DND-41 (cell line): ENCODE measurements at places on chromosomes 16 and 17.

DNA sequence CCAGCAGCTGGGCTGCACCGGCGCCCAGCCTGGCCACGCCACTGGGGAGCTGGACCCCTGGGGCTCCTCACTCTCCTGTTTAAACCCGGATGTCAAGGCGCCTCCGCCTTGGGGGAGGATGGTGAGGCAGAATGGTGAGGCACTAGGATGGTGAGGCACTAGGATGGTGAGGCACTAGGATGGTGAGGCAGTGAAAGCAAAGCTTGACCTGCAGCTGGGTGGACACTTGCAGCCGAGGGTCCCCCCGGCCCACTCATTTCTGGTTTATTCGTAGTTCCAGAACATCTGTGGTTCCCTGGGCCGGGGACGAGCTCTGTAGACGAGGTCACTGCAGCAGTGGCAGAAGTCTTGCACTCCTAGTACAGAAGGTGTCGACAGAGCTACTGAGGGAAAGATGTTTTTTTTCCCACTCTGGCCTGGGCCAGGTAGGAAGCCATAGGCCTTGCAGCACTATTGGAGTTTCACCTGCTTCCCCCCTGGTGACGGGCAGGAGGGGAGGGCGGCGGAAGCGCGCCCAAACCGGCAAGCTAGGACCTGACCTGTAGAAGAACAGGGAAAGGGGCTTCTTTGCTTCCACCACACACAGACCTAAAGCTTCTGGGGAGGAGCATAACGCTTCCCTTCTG lies 1.1 kb upstream of the HNF1B start:
- no peak for DNase-seq

DNA sequence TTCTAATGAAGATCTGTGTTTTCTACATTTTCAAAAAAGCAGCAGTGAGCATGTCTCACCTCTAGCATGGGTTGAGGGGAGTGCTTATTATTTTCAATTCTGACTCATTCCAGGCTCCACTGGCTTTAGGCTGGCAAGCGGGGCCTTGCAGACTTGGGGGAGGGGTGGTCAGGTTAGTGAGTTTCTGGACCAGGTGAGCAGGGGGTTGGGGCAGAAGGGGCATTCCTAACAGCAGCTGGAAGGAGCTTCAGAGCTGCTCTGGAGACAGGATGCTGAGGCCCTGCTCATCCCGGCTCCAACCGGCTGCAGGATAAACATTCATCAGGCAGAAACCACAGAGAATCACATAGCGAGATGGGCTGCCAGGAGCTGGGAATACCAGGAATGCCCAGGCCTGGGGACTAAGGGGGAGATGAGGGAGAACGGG lies 10.5 kb upstream of the KRT19 start:
- no peak for DNase-seq

GRCh38 chr17:76805319-76805718 lies 62.9 kb upstream of the MGAT5B start:
- DNase-seq: no peak

DNA sequence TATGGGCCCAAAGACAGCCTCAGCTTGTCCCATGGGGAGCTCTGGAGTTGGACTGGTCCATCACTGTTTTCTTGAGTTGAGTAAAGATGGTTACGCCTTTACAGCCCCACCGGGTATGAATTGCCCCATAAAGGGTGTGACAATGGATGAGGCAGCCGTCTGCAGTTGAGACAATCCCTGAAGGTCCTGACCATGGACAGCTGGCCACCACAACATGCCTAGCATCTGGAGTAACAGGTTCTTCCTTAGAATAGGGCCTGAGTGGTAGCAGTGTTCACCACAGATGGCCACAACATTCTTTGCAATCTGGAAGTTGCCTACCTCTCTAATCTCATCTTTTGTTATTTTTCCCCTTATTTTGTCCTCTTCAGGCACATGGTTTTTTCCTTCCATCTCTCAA lies 51.5 kb upstream of the HS3ST2 start:
- no peak for DNase-seq

- DNase-seq: peak; percentile 87
These were observed 141.4 kb downstream of the SOCS1 start for GRCh38 chr16:11114366-11115164.

- no peak for DNase-seq
These were observed 10.3 kb upstream of the ITGAX start for GRCh38 chr16:31344712-31345111.

GRCh38 chr17:77193653-77194052 lies 52.9 kb downstream of the SEC14L1 start:
- DNase-seq: no peak

GRCh38 chr17:7191571-7192270 lies 12.6 kb upstream of the ASGR1 start:
- DNase-seq: peak; percentile 66
